Activated B cell treated with CpG ODN at 0.5 μM for 24 hours (primary cell): ENCODE measurements at places on chromosomes 2 and 18.
A peak's percentile ranks its signal among the peaks of the same experiment; 100 is the strongest.

DNA sequence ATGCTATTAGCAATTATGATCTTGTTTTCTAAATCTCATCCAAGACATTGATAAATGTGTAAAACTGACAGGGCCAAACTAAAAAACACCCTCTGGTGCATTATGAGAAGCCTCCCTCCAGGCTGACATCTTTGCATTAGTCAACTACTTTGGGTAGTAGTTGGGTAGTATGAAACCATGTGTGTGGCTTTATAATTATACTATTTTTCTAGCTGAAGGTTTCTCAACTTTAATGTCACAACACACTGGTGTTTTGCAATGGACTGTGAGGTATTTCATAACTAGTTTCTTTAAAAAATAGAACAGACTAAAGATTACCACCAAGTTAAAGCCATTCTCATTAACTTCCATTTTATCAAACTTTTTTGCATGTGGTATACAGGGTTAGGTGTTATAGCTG lies 73.1 kb upstream of the RBMS1 start:
- no peak overlapping the region for H3K4me3 ChIP-seq
- no peak overlapping the region for H3K27ac ChIP-seq
- H3K36me3 ChIP-seq: no peaks in the 10 kb centered on the region
- no peak for DNase-seq

DNA sequence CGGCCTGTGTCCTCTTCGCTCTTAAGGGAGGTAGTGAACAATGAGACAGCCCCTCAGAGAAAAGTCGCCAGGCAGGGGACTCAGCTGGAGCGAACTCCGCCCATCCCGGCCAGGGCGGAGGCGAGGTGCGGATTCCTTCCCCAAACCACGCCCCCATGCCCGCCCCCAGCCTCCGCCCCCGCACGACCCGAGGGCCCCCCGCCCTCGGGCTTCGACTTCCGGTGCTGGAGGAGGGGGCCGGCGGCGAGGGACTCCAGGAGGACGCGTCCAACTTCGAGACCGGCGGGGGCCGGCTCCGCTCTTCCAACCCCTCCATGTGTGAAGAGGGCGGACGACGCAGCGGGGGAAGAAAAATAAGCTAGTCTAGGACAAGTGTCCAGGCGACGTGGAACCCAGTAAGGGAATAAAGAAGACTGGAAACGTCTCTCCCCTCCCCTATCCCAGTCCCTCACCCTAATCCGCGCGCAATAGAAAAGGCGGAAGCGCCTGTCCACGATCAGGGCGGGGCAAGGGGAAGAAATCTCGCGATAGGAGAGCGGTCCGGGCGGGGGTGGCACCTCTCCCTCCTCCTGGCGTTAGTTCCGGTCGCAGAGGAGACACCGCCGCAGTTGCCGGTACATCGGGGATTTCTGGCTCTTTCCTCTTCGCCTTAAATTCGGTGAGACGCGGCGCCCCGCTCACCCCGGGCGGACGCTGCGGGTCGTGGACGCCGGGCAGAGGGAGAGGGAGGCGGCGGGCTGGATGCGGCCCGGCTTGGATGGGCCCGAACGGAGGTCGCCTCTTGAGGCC lies at the start of gene BZW1:
TSS of gene BZW1 (plus strand) at position 578 of the 789 bp plus-strand sequence. CDS start 1,308 bp downstream, outside the sequence.
- H3K4me3 ChIP-seq: peak within 1 kb of the TSS; percentile 98
- peak; percentile 94 for DNase-seq
- H3K36me3 ChIP-seq: peaks cover 39% of the 10 kb centered on the region
- peak within 1 kb of the TSS; percentile 99 for H3K27ac ChIP-seq

- H3K36me3 ChIP-seq: peaks cover 3% of the 10 kb centered on the region
- H3K4me1 ChIP-seq: no peaks in the 10 kb centered on the region
- no peak overlapping the region for H3K4me3 ChIP-seq
- DNase-seq: no peak
- no peaks in the 10 kb centered on the region for H3K27me3 ChIP-seq
- no peak overlapping the region for H3K27ac ChIP-seq
Measured at GRCh38 chr2:72191441-72191840, 43.8 kb upstream of the CYP26B1 start.

DNA sequence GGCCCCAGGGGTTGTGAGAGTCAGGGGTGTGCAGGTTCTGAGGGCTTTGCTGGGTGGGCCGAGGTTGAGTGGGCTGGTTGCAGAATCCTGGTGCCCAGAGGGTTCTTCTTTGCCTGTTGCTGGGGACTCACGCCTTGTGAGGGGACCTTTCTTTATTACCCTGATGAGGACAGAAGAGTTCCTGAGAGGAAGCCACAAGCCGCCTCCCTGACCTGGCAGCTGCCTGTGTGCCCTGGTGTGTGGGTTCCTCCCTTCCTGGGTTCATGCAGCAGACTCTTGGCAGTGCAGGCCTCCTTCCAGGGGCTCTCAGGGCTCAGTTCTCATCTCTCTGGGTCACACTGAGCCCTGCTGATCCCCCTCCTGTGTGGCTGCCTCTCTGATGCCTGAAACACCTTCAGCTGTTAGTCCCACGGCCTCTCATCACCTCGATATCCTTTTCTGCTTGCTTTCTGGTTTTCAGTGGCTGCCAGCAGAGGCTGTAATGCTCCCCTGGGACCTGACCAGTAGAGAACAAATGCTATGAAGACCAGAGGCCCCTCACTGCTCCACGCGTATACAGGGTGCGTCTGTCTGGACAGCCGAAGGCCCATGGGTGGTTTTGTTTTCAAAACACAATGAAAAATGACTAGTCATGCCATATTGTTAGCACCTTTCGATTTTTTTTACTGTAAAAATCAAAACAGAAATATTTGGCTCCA lies 191.3 kb downstream of the AGAP1 start:
- H3K27ac ChIP-seq: no peak overlapping the region
- peaks cover 3% of the 10 kb centered on the region for H3K27me3 ChIP-seq
- no peaks in the 10 kb centered on the region for H3K4me1 ChIP-seq
- H3K4me3 ChIP-seq: no peak overlapping the region
- no peaks in the 10 kb centered on the region for H3K36me3 ChIP-seq

DNA sequence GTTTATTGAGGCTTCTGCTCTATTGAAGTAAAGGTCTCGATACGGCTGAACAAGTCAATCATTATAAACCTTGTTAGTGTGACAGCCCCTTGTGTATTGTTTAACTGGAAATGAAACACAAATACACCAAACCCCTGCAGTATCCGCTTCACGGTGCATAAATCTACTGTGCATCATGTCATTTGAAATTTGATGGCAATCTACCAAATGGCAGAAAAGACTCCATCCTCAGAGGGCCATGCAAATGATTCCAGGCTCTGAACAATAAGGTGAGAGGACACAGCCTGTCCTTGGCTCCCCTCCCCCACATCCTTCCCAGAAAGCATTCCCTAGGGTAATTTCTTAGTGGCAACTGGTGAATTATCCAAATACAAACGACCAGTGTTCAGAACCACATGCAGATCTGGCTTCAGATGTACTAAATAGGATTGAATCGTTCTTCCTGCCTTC lies 80.6 kb downstream of the ADCYAP1 start:
- no peaks in the 10 kb centered on the region for H3K4me1 ChIP-seq
- no peaks in the 10 kb centered on the region for H3K27me3 ChIP-seq
- no peak for DNase-seq
- H3K27ac ChIP-seq: no peak overlapping the region

GRCh38 chr2:188751816-188752215 lies 222.4 kb upstream of the COL3A1 start:
- no peak for DNase-seq
- H3K36me3 ChIP-seq: no peaks in the 10 kb centered on the region
- no peak overlapping the region for H3K27ac ChIP-seq

- H3K4me1 ChIP-seq: no peaks in the 10 kb centered on the region
- no peak for DNase-seq
- H3K4me3 ChIP-seq: no peak overlapping the region
- no peaks in the 10 kb centered on the region for H3K36me3 ChIP-seq
- H3K27ac ChIP-seq: no peak overlapping the region
Measured at GRCh38 chr2:128376241-128377041, 57.8 kb upstream of the HS6ST1 start.

- no peak for DNase-seq
- H3K4me1 ChIP-seq: no peaks in the 10 kb centered on the region
- peaks cover 12% of the 10 kb centered on the region for H3K27me3 ChIP-seq
- H3K27ac ChIP-seq: no peak overlapping the region
Measured at GRCh38 chr18:5463390-5463789, 80.4 kb downstream of the EPB41L3 start.

GRCh38 chr2:145060876-145061275 lies 541.0 kb upstream of the ZEB2 start:
- no peaks in the 10 kb centered on the region for H3K27me3 ChIP-seq
- H3K4me3 ChIP-seq: no peak overlapping the region
- no peak for DNase-seq
- H3K27ac ChIP-seq: no peak overlapping the region
- H3K36me3 ChIP-seq: no peaks in the 10 kb centered on the region

GRCh38 chr2:99928470-99929053 lies 213.8 kb downstream of the AFF3 start:
- peaks cover 72% of the 10 kb centered on the region for H3K36me3 ChIP-seq
- no peak for DNase-seq
- peak overlapping the region; percentile 50 for H3K4me3 ChIP-seq
- peaks cover 79% of the 10 kb centered on the region for H3K4me1 ChIP-seq

- H3K27ac ChIP-seq: no peak overlapping the region
- no peak for DNase-seq
- no peak overlapping the region for H3K4me3 ChIP-seq
- H3K4me1 ChIP-seq: no peaks in the 10 kb centered on the region
- peaks cover 2% of the 10 kb centered on the region for H3K27me3 ChIP-seq
Measured at GRCh38 chr2:217851191-217852020, 151.4 kb downstream of the TNS1 start.

- H3K27ac ChIP-seq: no peak overlapping the region
- H3K4me1 ChIP-seq: peaks cover 10% of the 10 kb centered on the region
- no peak overlapping the region for H3K4me3 ChIP-seq
- no peaks in the 10 kb centered on the region for H3K36me3 ChIP-seq
Measured at GRCh38 chr2:44560941-44561340, 199.2 kb downstream of the CAMKMT start.

DNA sequence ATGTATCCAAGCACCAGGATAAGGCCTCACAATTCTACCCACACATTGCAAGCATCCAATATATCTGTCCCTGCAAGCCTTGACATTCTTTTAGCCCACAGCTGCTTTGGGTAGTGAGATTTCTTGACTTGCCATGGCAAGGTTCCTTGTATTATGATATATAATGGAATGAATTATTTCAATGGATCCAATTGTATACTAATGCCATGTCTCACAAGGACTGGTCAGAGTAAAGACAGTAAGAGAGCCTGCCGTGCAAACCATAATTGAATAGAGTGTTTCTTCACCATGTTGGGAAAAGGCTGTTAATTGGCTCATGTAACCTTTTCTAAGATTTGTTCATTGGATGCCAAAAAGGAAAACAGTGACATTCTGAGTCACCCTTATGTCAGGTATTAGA lies 64.3 kb upstream of the RBBP8 start:
- H3K27me3 ChIP-seq: peaks cover 8% of the 10 kb centered on the region
- no peak for DNase-seq
- H3K27ac ChIP-seq: no peak overlapping the region
- no peaks in the 10 kb centered on the region for H3K36me3 ChIP-seq
- H3K4me1 ChIP-seq: peaks cover 7% of the 10 kb centered on the region
- no peak overlapping the region for H3K4me3 ChIP-seq

GRCh38 chr2:204967199-204967960 lies 422.1 kb downstream of the PARD3B start:
- H3K36me3 ChIP-seq: no peaks in the 10 kb centered on the region
- peaks cover 9% of the 10 kb centered on the region for H3K4me1 ChIP-seq
- H3K27ac ChIP-seq: no peak overlapping the region

- peaks cover 2% of the 10 kb centered on the region for H3K27me3 ChIP-seq
- no peaks in the 10 kb centered on the region for H3K4me1 ChIP-seq
- no peak overlapping the region for H3K4me3 ChIP-seq
- peaks cover 3% of the 10 kb centered on the region for H3K36me3 ChIP-seq
- no peak overlapping the region for H3K27ac ChIP-seq
Measured at GRCh38 chr2:128422571-128422970, 103.9 kb upstream of the HS6ST1 start.

DNA sequence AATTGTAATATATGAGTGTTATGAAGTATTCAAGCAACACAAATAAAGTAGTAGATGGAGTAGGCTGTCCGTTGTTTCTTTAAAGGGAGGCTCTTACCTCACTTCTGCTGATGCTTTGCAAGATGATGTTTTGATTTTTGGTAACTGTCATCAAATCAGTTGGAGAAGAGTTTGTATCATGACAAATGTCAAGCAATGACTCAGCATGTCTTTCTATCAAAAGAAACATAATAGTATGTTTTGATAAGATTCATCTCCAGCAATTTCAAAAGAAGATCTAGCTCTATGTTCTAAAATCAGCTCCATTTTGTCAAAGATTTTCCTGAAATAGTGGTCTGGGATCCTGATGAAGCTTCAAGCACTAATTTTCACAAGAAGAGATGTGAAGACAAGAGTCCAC lies 25.6 kb downstream of the MAP3K19 start:
- no peaks in the 10 kb centered on the region for H3K4me1 ChIP-seq
- no peaks in the 10 kb centered on the region for H3K36me3 ChIP-seq
- H3K4me3 ChIP-seq: no peak overlapping the region
- DNase-seq: no peak
- H3K27ac ChIP-seq: no peak overlapping the region
- peaks cover 3% of the 10 kb centered on the region for H3K27me3 ChIP-seq

DNA sequence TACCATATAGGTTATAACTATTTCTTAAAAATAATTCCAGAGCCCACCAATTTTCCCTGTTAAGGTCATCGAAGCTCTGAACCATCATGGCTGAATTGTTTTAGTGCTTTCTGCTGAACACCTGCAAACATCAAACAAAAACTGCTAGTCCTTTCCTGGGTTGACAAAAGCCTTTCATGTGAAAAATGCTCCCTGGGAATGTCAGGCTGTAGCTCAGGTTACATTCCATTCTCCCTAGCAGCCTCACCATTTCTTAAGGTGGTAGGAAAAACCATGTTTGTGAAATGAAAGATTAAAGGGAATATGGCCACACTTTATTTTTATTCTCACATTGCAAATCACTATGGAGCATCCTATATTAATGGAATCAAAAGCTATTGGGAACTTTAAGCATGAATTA lies 5.7 kb downstream of the TCF4 start:
- no peak overlapping the region for H3K4me3 ChIP-seq
- DNase-seq: no peak
- peaks cover 25% of the 10 kb centered on the region for H3K4me1 ChIP-seq
- H3K27ac ChIP-seq: no peak overlapping the region
- peaks cover 4% of the 10 kb centered on the region for H3K27me3 ChIP-seq

DNA sequence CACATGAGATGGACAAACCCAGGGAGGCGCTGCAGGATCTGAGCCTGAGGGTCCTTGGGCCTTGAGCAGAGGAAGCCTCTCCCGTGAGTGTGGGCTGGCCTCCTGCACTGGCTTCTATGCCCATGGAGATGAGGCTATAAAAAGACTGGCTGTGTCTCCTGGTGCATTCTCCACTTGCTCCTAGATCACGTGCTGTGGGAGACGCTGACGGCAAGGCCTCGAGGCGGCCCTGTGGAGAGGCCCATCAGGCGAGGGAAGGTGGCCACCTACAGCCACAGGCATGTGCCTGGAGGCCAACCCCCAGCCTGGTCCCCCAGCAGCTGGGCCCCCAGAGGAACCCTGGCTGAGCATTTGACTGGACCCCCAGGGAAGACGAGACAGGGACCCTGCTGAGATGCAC lies 198.9 kb downstream of the TWIST2 start:
- H3K27ac ChIP-seq: no peak overlapping the region
- no peaks in the 10 kb centered on the region for H3K4me1 ChIP-seq
- H3K4me3 ChIP-seq: no peak overlapping the region
